AG20443 (cell line): ENCODE measurements at places on chromosomes 4 and X.
A peak's percentile ranks its signal among the peaks of the same experiment; 100 is the strongest.

GRCh38 chr4:152083338-152083737, 322.5 kb upstream of the GATB start:
- no peak for DNase-seq

GRCh38 chrX:134608153-134608552, 50.1 kb downstream of the PLAC1 start:
- DNase-seq = no peak

GRCh38 chr4:3805026-3805425, 38.8 kb downstream of the ADRA2C start:
- DNase-seq = no peak

DNA sequence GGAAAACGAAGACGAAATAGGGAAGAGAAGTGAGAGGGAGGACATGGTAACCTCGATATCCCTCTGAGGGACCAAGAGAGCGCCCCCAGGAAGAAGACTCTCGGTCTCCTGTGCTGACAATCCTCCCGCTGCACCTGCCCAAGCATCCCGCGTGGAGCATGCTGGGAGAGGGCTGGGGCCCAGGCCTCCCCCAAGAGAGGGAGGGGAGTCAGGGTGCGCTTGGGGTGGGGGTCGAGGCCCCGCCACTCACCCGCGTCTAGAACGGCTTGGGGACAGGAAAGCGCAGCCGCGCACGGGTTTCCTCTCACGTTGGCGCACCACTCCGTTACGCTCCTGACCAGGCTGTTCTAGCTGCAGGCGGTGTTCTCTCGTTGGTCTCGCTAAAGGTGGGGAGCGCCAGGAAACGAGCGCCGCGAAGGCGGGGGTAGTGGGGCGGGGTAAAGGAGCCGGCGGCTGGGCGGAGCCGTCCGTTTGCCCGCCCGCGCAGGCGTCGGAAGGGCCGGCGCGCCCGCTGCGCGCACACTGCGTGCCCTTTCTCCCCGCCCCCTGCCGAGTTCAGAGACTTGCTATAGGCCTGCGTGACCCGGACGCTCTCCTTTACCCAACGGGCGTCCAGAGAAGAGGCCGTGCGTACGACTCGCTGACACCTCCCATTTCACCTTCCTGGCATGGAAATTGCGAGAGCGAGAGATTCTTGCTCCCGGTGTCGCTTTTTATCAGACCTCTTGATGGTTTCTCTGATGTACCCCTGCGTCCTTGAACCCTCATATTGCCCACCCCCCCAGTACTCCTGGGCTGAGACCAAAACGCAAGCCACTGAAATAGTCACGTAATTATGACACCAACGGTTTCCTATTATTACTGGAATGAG, at the start of gene C1GALT1C1:
Gene C1GALT1C1 (minus strand): TSS at position 388 of the 871 bp plus-strand sequence. CDS start 2,888 bp downstream, outside the sequence.
- DNase-seq = peak; percentile 96

- no peak for DNase-seq
Observed at GRCh38 chrX:154310616-154311536, 15.3 kb downstream of the TKTL1 start.

- peak; percentile 65 for DNase-seq
Observed at GRCh38 chr4:72767618-72768302, 198.7 kb upstream of the ADAMTS3 start.

DNA sequence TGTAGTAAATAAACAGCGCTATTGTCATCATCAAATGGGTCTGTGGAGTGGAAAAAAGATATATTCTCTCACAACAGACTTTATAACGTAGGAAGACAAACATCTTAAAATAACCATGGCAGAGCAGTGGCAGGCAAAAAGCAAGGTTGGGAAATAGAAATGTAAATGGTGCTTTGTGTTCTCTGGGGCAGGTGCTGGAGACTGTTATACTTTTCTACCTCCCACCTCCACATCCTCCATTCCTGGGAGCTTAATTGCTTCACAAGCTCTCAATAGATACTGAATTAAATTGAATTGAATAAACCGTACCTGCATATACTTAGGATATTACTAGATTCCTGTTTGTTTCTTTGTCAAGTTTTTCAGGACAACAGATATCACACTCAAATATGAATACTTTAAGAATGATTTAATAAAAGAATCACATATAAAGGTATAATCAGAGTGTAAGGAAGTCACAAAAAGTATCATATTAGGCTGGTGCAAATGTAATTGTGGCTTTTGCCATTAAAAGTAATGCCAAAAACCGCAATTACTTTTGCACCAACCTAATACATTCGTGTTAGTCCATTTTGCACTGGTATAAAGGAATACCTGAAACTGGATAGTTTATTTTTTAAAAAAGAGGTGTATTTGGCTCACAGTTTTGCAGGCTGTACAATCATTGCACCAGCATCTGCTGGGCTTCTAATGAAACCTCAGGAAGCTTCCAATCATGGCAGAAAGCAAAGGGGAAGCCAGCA, 367.3 kb downstream of the GRIA2 start:
- DNase-seq = no peak

- DNase-seq = peak; percentile 37
Observed at GRCh38 chrX:71366674-71367256, 608 bp downstream of the TAF1 start.

DNA sequence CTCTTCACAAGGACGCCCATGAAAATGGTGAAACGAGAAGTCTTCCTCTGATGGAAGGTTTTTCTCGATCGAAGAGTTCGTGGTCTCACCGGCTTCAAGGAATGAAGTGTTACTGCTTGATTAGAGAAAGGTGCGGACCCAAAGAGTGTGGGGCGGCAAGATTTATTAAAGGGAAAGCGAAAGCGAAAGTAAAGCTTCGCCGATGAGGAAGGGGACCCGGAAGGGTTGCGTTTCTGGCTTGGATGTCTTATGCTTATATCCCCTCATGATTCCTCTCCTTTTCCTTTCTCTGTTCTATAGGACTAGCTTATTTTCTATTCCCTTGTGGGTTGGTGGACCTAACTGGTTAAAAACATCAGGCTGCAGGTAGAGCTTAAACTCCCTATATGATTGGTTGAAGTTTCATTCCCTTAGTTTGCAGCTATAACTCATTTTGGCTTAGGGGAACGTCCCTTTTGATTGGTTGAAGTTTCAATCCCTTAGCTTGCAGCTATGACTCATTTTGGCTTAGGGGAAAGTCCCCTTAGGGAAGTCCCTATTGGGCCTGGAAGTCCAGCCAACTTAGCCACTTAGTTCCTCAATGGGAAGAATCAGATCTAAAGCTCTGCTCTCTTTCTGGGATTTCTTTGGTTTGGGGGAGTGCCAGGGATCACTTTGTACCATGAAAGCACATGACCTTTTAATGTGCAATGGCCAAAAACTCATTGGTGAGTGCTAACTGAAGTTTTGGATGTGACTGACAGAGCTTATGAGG, 1025.0 kb upstream of the PCDH10 start:
- peak; percentile 6 for DNase-seq

- no peak for DNase-seq
Observed at GRCh38 chrX:9298221-9298620, 166.6 kb upstream of the TBL1X start.

- DNase-seq = peak; percentile 30
Observed at GRCh38 chrX:134936542-134936941, 54.2 kb upstream of the SMIM10 start.

GRCh38 chr4:108346818-108347210, 178.1 kb upstream of the LEF1 start:
- DNase-seq = no peak

DNA sequence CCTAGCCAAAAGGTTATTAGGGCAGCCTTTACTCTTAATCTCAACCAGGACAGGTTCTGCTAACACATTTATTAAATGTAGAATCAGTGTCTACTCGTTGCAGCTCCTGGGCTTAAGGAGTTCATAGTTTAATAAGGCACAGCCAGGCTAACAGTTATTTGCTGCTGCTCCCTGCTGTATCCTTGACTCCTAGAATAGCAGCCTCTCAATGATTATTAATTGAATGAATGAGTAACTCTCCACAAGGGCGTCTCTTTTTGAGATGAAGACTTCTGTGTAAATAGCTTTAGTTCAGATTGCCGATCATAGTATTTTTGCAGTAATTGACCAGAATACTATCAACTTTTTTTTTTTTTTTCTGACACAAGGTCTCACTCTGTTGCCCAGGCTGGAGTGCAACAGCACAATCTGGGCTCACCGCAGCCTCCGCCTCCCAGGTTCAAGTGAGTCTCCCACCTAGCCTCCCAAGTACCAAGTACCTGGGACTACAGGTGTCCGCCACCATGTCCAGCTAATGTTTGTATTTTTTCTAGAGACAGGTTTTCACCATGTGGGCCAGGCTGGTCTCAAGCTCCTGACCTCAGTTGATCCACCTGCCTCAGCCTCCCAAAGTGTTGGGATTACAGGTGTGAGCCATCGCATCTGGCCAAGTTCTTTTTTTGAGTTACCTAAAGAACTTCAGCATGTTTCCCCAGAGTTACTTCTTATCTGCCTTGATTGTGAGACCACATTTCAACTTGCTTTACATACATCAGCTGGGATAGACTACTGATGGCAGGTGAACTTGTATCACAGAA, 2.9 kb downstream of the UGDH start:
- DNase-seq = no peak

DNA sequence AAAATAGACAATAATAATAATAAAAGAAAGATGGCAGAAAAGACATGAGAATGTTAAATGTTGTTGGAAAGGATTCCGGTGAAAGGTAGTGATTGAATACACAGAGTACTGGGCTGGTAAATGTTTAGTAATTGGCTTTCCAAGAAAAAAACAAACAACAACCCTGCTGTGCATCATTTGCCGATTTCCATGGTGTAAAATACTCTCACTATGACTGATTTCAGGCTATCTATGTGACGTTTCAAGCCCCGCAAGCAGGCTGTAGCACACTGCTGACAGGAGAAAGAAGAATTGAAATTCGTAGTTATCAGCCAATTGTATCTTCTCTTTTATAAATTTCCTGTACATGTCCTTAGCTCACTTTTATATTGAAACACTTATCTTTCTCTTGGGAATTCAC, 13.6 kb upstream of the SEPTIN6 start:
- DNase-seq = no peak

DNA sequence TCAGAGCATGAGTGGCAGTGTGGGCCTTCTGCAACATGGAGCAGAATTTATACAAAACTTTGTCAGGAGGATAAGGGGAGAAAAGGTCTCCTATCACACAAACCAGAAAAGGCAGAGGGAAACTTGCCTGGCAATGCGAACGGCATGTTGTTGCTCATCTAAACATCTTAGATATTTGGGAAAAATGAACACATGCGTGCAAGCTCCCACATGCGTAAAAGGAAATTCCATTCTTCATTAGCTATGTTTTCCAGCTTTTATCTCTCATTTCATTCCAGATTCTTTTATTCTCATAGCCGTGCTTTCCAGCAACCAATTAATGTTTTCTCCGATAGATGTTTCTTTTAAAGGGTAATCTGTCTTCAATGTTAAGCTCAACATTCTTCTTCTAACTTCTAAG, 31.3 kb upstream of the GBA3 start:
- peak; percentile 67 for DNase-seq

GRCh38 chr4:186920483-186920882, 196.8 kb upstream of the FAT1 start:
- DNase-seq = peak; percentile 46

- DNase-seq = no peak
Observed at GRCh38 chrX:86121916-86122315, 26.3 kb upstream of the DACH2 start.

DNA sequence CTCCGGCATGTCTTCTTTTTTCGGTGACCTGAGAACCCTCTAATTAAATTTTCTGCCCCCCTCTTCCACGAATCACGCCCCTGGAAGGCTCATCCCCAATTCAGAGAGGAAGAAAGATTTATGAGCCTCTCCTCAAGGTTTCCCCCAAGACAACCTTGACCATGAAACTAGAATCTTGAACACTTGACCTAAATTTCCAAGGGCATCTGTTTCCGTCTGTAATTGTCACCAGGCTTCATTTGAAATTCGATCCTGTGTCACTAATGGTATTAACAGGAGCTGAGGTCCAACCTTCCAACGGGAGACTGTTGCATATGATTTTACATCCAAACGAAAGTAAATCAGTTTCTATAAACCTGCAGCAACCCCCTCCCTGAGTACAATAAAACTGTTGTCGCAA, 139.9 kb upstream of the ZIC3 start:
- no peak for DNase-seq

DNA sequence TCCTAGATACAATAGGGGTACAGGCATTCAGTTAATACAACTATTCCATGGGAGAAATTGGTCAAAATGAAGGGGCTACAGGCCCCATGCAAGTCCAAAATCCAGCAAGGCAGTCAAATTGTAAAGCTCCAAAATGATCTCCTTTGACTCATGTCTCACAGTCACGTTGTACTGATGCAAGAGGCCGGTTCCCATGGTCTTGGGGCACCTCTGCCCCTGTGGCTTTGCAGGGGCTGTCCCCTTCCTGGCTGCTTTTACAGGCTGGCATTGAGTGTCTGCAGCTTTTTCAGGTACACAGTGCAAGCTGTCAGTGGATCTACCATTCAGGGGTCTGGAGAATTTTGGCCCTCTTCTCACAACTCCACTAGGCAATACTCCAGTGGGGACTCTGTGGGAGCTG, 12.5 kb upstream of the ASIC5 start:
- DNase-seq = no peak

DNA sequence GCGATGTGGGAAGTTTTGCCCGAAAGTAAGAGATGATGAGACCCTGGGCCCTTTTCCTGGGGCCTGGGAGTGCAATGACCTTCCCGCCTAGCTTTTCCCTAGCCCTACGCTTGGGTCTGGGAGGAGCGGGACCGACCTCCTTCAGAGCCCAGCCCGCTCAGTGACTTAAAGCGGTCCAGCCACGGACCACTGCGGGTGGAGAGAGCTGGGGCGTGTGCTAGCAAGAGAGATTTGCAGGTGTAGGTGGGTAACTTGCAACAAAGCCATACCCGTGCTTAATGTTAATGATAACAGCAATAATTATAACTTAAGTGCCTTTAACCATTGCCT, 503 bp upstream of the PDE5A start:
- no peak for DNase-seq

GRCh38 chrX:11992271-11992670, 146.0 kb upstream of the FRMPD4 start:
- no peak for DNase-seq

GRCh38 chr4:167111622-167112021, 122.7 kb downstream of the SPOCK3 start:
- DNase-seq = no peak

DNA sequence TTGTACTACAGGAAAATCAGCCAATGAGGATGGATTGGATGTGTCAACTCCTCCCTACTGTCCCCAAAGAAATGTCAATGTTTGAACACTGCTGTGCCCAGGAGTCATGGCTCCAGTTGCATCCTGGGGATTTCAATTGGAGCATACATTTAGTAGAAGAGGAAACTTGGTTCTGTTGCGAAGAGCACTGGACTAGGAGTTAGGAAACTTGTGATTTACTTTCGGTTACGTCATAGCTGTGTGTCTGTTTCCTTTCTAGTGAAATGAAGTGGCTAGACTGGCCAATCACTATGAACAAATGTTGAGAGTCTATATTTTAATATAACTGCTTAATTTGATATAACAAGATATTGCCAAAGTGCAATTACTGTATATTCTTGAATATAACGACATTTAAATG, 35.2 kb downstream of the ARL9 start:
- DNase-seq = no peak

DNA sequence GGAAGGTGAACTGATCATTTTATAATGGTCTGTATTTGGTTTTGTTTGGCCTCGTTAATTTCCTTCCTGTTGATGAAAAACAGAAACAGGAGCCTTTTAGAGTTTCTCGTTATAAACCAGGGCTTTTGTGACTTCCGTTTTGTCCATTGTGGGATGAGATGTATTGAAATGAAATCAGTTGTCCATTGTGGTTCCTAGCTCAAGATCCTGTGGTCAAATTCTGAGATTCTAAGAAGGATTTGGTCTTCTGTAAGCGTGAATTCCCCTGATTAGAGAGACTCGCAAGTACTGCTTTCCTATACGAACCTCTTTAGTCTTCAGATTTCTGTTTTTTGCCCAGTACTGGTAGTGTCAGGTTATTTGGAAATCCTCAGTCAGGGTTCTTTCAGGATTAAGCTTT, 101.7 kb downstream of the RAPGEF2 start:
- DNase-seq = no peak

GRCh38 chr4:16253127-16253960, 27.1 kb upstream of the TAPT1 start:
- peak; percentile 81 for DNase-seq
